BJ (cell line): ENCODE measurements at places on chromosomes 4 and X.

DNA sequence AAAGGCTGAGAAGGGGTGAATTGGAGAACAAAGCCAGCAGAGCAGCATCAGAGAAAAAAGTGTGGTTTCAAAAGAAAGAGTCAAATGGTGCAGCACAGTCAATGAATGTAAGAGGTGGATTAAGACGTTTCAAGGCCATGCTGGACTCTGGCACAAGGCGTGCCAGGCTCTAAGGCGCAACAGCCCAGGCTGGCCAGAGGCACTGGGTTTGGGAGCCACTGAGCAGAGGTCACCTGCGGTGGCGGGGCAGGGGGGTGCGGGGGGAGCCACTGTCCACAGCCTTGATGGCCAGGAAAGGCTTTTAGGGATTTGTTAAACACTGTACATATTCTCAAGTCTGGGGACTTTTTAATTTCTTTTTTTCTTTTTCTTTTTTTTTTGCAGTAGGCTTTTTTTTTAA lies 222.5 kb upstream of the FAT1 start:
- no peak for DNase-seq

DNA sequence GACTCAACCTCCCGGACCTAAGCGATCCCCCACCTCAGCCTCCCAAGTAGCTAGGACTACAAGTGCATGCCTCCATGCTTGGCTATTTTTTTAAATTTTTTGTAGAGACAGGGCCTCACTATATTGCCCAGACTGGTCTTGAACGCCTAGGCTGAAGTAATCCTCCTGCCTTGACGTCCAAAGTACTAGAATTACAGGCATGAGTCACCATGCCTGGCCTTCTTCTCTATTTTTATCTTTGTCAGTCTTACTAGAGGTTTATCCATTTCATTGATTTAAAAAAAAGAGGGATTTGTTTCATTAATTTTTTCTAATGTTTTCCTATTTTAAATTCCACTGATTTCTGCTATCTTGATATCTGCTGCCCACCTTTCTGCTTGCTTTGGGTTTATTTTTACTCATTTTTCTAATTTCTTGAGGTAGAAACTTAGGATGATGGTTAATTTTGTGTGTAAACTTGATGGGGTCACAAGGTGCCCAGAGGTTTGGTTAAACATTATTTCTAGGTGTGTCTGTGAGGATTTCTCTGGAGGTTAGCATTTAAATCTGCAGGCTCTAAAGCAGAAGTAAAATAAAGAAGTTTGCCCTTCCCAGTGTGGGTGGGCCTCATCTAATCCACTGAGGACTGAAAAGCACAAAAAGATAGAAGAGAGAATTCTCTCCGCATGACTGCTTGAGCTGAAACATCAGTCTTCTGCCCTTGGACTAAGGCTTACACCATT lies 116.2 kb upstream of the DCLK2 start:
- DNase-seq: no peak

DNA sequence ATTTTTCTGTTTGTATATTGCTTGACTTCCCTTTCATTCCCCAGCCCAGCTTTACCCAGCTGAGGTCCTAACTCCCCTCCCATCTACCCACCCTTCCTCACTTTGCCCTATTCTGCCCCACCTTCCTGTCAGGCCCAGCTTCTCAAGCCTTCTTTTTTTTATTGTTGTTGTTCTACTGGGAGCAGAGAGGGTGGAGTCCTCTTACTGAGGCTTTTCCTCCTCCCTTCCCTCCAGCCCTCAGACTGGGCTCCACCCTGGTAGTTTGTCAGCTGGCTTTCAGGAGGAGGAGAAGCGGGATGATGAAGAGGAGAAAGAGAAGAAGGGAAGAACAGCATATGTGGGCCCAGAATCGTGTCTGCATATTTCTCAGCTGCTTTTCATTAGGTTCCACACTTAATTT lies 3.2 kb upstream of the KLF8 start:
- no peak for DNase-seq

GRCh38 chrX:154488336-154489075 lies 1.9 kb downstream of the SLC10A3 start:
- no peak for DNase-seq

DNA sequence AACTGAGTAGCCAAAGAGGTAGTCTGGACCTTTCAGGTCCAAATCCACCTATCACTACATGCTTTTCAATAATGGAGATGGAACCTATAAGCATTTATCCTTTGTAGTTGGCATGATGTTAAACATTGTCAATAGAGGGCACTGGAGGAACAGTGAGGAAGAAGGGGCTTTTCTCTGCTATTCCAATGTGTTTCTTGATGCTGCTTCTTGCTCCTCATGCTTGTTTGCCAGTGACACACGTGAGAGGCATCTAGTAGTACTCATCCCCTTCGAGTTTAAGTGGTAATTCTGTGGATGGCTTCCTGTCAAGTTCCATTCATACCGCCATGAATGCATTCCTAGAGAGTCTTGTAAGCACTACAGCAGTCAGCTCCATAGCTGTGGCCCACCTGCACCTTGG lies 84.0 kb downstream of the NAA11 start:
- DNase-seq: no peak

GRCh38 chr4:118398226-118399090 lies 45.7 kb upstream of the PRSS12 start:
- DNase-seq: no peak

GRCh38 chrX:48458711-48459110 lies 11.3 kb downstream of the SLC38A5 start:
- DNase-seq: no peak

GRCh38 chrX:534804-535203 lies 95.8 kb upstream of the SHOX start:
- DNase-seq: no peak

DNA sequence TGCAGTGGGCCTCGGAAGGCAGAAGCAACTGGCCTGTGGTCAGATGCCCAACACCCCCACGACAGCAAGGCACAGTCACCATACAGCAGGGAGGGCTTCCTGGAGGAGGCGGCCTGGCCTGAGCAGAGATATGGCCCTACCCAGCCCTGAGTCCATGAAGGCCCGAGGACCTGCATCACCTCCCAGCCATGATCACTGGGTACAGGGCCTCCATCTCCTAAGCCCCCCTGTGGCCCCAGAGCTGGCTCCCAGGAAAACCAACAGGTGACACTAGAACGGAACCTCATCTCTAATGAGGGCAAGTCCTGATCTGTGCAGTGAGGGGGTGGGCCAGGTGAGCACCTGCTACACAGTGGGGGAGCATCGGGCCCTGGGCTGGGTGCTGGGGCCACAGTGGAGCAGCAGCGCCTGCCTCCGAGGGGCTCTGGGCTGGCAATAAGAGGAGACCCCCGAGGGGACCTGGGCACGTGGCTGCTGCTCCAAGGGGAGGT lies 26.2 kb upstream of the MXD4 start:
- no peak for DNase-seq

DNA sequence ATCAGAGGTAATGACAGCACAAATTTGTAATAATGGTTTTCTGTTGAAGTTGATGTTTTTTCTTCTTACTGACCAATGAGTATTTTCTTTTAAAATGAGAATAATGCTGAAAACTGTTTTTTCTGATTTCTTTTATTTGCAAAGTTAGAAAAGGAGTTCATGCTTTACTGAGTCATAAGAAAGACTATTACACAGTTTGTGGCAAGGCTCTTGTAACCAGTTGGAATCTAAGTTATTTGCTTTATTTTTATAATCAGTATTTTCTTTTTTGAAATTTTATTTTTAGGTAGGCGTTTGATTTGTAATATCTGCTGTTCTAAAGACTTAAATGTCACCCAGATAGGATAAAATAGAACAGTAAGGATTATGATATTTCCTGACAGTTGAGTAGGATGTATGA lies 25.5 kb downstream of the ANAPC4 start:
- no peak for DNase-seq

GRCh38 chr4:136706942-136707341 lies 825.4 kb downstream of the PCDH18 start:
- DNase-seq: no peak

GRCh38 chrX:150833454-150834056 lies 64.9 kb downstream of the CD99L2 start:
- DNase-seq: no peak

DNA sequence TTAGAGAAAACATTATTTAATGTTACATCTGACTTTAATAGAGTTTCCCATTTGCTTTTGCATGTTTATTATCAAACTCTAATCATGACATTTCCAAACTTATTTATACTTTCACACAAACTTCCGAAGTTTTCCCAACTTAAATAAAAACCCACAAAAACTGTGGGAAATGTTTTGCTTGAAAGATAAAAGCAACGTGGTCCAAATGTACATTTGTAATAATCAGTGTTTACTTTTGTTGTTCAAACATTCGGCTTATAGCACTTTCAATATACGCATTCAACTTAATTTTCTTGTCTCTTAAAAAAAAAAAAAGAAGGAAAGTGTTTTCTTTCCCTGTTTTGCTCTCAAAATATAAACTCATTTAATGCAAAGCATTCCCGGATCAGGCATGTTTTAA lies 51.0 kb downstream of the STX18 start:
- no peak for DNase-seq
